ENCODE measurements at places on chromosomes 3 and 15.

DNA sequence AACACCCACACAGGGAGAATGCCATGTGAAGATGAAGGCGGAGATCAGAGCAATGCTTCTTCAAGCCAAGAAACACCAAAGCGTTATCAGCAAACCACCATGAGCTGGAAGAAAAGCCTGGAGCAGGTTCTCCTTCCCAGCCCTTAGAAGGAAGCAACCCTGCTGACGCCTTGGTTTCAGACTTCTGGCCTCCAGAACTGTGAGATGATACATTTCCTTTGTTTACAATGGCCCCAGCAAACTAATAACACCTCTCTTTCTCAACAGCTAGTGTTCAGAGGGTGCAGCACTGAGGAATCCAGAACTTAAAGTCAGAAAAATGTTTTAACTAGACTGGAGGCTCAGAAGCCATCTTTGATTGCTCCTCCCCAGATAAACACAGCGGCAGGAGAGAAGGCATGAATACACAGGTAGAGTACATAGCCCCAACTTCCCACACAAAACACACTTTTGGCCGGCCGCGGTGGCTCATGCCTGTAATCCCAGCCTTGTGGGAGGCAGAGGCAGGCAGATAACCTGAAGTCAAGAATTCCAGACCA, 132.4 kb upstream of the LPP start:
- peak; percentile 90 for DNase-seq

DNA sequence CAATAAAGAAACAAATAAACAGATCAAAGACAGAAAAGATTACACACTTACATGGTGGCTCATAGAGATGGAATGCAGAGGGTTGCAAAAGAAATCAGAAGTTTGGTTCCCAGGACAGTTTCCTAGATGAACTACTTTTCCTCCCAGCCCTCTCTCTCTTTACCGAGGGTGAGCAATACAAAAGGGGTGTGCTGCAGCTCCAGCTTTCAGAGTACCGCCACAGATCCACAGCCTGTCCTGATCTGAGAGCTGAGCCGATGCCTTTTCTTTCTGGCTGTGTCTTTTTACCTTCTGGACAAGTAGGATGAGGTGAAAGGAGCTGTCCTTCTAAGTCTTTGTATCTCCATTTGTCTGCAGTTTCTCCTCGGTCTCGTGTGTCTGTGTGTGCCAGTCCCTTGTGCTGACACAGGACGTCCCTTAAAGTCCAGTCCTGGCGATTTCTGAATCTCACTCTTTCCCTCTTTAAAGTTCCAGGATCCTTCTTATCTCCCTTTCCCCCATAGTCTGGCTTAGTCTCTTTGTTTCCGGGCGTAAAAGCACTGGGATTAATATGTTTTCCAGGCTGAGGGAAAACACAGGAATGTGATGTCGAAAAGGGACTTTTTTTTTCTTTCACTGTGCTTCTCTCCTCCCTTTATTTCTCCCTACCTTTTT, 540 bp downstream of the CCDC80 start:
- peak; percentile 92 for DNase-seq

DNA sequence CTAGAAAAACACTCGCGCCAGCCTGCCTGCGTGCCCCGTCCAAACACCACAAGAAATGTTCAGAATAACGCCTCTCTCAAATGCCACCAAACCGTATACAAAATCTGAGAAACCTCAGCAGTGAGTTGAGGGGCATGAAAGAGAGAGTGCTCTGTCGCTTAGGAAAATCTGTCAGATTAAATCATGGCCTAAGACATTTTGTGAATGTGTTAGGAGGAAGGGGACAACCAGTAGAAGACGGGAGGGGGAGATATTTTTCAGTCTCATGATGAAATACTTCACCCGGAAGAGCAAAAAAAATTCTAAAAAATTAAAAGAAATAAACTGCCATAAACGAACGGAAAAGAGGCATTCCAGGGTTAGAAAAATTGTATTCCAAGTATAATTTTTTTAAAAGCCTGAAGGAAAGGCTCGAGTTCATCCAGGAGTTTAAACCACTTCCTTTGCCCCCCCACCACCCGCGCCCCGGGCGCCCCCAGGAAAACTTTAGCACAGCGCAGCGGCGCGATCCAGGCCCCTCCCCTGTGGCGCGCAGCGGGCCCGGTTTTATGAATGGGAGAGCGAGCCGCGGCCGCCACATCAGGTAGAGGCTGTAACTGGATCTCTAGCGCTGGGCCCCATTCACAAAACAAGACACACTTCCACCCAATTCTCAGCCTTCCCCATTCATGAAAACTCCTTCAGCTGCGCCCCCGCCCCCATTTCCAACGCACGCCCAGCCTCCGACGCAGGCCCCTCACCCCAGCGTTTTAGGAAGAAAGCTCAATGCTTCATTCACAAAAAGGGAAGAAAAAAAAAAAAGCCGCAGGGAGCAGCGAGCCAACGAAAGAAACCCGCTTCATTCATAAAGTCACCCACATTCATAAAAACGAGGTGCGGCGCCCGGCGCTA, 1.4 kb downstream of the ETV5 start:
- peak; percentile 37 for DNase-seq

- DNase-seq = no peak
These were observed 28.0 kb downstream of the SV2B start for GRCh38 chr15:91128016-91128415.

- no peak for DNase-seq
These were observed 80.7 kb upstream of the DLG1 start for GRCh38 chr3:197378985-197379718.

DNA sequence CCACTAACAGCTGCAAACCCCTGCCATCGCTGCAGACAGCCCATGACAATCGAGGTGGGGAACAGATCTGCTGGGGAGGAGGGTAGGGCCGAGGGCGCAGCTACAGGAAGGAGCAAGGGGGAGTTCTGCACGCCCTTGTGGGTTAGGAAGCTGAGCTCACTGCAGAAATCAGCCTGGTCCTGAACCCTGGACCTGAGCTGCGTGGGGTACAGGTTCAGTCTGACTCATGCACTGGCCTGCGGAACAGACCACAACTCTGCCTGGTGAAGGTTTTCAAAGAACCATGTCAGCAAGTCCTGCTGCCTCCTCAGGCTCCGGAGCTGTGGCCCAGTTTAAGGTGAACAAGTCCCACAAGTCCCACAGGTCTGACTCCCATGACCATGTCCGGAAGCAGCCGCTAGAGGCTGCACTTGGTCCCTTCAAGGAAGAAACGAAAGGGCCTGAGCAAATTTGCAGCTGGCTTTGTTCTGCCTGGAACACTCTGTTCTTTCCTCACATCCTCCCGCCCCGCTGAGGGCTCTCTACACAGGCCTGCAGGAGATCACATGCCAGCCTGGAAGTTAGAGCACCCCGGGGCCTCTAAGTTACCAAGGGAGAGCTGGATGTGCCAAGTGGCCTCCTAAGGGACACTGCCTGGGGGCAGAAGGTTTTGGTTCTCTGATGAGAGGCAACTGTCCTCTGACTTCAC, 49.4 kb upstream of the AKAP13 start:
- peak; percentile 89 for DNase-seq

DNA sequence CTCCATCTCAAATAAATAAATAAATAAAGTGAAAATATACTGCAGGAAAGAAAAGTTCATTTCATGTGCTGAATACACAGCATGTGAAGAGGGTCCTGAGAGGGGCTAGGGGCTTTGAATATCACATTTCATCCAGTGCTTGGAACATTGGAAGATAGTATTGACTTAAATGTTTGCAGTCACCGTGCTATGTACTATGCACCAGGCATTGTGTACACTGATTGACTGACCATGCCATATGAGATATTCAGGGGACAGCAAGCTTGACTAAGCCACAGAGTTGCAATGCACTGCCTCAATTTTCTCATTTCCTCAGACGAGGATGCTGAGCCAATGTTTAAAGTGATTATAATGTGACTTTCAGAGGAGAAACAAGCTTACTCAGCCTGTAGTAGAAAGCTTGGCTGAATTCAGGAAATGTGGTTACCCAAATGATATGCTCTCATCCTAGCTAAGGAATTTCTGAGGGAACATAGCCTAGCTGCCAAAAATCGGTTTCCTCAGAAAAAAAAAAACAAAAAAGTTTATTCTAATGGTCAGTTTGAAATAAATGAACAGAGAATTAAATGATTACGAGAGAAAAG, 557.9 kb downstream of the FGF12 start:
- no peak for DNase-seq

All from HFFc6 (cell line).